Daoy (cell line): ENCODE measurements at places on chromosomes 4 and X.
A peak's percentile ranks its signal among the peaks of the same experiment; 100 is the strongest.

- DNase-seq: no peak
Measured at GRCh38 chr4:83281307-83281706, 3.3 kb downstream of the COQ2 start.

GRCh38 chr4:29861307-29861706 is 858.9 kb upstream of the PCDH7 start:
- no peak for DNase-seq

DNA sequence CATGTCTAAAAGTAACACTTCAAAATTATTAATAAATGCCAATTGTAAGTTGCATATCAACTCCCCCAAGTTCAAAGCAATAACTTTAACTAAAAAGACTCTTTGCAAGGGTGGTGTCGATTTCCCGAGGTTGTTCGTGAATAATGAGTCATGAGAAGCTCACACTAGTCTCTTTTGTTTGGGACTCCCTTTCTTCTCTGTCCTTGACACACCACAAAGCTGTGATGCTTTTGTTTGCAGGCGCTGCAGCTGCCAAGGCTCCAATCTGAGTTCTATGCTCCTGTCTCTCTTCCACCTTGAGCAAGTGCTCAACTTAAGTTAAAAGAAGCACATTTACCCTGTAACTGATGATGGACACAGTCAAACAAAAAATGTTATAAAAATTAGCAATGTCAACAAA is 65.9 kb downstream of the FAT1 start:
- DNase-seq: no peak

- DNase-seq: no peak
Measured at GRCh38 chr4:52933738-52934137, 71.6 kb downstream of the RASL11B start.

DNA sequence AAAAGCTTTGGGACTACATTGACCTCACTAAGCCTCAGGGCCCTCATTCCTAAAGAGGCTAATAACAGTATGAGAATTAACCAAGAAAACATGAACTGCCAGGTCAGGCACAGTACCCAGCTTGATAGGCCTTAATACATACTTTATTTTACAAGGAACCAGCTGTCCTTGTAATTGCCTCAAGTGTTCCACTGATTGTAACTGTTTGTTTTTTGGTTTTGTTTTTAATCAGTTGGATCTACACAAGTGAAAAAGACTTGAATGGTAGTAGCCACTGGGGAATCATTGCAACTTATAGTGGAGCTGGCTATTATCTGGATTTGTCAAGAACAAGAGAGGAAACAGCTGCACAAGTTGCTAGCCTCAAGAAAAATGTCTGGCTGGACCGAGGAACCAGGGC is 35.6 kb downstream of the PKD2 start:
- DNase-seq: no peak

DNA sequence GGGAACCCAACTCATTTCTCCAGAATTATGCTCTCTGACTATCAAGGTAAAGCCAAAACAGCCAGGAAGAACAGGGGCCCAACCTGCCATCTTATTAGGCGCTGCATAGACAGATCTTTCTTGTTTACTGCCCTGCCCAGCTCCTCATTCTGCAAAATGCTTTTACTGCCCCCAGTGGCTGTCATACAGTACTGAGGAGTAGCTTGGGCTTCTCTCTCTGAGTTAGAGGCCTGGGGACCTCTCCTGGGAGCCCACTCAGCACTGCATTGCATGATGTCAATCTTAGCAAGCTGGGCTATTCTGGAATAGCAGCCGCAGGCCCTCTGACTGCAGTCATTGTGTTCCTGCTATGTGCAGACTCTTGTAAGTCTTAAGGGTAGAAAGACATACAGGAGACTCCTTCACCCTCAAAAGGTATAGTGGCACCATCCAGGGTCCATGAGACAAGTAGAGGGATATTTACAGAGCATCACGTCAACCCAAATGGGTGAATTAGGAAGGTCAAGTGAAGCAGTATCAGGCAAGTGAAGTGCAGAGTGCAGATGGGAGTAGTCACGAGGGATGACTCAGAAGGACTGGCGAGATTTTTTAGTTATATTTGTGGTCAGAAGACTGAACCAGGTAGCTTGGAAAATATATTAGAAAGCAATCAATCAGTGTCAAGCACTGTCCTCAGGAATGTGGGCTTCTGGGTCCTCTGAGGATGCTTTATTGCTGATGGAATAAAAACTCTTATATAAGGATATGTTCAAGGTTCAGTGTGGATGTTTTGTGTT is 294.1 kb upstream of the SFRP2 start:
- peak; percentile 9 for DNase-seq

- DNase-seq: no peak
Measured at GRCh38 chr4:89277412-89277811, 30.2 kb downstream of the GPRIN3 start.

GRCh38 chr4:142130666-142131065 is 494.3 kb downstream of the IL15 start:
- no peak for DNase-seq

DNA sequence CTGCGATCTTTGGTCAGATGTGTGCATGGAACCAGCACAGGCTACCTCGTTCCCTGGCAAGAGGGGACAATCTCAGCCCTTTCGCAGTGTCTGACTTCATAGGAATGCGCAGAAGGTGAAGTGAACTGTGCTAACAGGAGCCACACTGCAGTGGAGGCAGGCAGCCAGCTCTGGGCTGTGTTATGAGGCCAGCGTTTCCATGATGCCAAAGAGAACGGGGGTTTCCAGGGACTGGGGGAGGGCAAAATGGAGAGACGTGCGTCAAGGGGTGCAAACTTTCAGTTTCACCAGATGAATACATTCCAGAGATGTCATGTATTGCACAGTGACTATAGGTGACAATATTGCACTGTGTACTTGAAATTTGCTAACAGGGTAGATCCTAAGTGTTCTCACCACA is 30.4 kb downstream of the CLDN34 start:
- no peak for DNase-seq

DNA sequence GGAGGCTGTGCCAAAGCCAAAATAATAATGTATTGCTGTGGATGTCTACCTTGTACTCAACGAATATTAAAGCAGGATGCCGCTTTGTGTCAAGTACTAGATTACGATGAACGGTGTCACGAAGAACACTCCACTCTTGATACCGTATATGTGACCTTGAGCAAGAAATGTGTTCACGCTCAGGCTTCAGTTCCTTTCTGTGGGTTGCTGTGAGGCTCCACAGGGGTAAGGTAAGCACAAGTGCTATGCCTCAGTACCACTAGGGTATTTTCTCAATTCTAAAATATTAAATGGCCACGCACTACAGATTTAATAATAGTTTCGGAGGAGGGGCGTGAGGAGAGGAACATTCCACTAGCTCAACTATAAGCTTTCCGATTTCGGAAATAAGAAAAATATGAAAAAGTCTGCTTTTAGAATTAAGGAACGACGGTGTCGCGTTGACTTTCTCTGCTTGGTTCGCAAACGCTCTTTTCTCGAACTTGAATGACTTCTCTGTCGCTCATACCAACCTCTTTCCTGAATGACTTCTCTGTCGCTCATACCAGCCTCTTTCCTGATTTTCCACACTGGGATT is 607 bp upstream of the SCOC start:
- DNase-seq: peak; percentile 6

GRCh38 chrX:68989865-68990606 is 161.2 kb downstream of the EFNB1 start:
- peak; percentile 9 for DNase-seq

DNA sequence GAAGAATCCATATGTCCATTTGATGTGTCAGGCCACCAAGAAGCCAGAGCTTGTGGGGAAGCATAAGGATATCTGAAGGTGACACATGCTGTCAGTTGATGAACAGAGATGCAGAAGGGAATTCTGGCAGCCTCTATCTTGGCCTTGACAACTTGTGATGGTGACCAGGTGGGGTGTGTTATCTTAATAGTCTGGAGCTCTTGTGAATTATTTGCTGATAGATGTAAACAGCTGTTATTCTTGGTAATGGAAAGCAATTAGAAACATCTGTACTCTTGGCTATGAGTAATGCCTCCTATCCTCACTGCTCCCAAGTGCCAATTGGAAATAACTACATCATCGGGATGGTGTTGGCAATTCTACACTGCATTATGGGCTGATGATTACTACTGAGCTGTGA is 51.9 kb downstream of the NAA11 start:
- DNase-seq: no peak

DNA sequence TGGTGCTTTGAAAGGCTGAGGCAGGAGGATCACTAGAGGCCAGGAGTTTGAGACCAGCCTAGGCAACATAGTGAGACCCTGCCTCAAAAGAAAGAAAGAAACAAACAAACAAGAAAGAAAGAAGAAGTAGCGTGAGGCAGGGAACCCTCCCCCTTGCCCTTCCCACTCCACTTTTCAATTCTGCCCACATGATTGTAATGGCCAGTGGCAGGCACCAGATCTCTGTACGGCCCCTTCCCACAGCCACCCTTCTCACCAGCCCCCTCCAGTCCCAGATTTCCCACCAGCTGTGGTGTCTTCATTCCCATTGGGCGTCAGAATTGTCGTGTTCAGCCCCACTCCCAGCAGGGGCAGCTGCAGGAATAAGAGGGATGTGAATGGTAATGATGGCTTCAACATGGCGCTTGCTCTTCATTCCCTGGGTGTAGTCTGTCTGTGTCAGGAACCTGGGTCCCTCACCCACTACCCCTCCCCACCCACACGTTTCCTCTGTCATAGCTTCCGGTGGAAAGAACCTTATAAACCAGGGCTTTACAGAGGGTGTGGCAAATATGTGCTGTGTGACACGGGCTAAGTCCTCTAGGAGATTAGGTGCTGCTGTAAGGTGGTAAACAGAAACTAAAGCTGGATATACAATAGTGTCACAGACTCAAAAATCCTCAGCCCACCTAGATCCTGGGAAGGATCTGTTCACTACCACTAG is at the start of gene IL2RG:
Gene IL2RG (minus strand): TSS at position 437 of the 703 bp plus-strand sequence. CDS start 38 bp downstream, at position 399.
- no peak for DNase-seq
